ENCODE measurements at places on chromosomes 1 and 21.

- no peak for DNase-seq
Measured at GRCh38 chr1:168085401-168085872, 51.3 kb downstream of the GPR161 start.

GRCh38 chr1:222654849-222655248 is 37.0 kb downstream of the MIA3 start:
- no peak for DNase-seq

DNA sequence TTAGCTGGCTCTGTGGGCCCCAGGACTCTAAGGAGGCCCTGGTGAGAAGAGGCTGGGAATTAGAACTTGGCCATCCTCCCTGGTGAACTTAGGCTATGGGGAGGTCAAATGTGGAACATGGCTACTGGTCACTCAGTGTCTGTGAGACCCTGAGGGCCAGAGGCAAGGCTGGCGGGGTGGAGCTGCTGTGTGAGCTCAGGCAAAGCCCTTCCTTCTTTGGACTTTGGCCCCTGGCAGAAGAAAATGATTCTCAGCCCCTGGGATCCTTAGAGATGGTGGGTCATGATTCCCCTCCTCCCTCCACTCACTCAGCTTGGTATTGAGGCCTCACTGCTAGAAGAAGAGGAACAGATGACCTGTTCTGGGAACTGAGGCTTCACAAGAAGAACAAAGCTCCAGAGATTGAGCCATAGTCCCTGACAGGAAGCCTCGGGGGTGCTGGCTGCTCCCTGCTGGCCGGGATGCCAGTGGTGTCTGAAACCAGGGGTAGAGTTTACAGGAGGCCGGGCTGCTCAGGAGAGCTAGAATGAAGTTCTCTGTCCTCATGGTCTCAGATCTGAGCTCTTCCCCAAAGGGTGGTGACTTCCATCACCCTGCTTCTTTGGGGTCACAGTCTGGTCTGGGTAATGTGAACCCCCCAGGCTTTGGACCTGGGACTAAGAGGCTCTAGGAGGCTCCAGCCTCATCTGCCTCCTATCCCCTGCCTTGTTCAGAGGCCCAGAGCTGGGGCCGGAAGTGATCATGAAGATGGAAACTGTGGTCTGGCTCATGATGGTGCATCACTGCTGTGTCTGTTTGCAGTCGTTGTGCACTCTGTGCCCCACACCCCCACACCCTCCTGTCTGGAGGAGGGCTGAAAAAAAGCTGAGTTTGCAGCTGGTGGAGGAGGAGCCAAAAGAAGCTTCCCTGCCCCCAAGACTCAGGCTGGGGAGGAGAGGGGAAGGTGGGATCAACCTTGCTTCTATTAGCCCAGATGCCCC is 905 bp downstream of the BTBD19 start:
- DNase-seq, result no peak

- no peak for DNase-seq
Measured at GRCh38 chr1:117635805-117636204, 30.0 kb downstream of the TENT5C start.

DNA sequence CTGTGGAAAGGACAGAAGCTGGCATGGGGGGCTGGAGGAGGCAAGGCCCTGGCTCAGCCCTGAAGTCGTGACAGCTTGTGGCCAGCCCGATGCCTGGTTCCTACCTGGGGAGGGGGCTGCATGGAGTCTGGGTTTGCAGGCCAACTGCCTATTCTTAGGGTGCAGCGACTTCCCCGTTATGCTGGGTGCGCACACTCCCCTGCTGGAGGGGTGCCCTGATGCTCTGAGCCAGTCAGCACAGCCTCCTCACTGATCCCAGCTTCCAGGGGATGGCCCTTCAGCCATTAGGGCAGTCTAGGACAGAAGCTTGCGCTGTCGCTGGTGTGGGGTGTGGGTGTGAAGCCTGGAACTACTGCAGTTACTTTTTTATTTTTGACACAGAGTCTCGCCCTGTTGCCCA is 30.0 kb upstream of the SLC19A1 start:
- no peak for DNase-seq

DNA sequence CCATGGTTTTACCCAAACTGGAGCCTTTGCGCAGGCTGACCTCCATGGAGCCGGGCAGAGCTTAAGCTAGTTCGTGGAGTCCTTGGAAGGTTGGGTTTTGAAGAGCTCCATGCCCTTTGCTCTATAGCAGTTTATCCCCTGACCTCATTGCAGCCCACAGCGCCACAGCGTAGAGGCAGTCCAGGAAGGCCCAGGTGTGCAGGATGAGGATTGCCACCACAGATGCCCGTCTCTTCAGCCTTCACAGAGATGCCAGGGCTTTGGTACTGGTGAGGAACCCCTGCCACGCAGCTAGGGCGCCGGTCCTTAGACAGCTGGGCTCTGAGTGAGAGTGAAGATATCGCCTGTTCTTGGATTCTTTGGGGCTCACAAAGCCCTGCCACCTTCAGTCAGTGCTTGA is 138.6 kb downstream of the PEX14 start:
- no peak for DNase-seq

DNA sequence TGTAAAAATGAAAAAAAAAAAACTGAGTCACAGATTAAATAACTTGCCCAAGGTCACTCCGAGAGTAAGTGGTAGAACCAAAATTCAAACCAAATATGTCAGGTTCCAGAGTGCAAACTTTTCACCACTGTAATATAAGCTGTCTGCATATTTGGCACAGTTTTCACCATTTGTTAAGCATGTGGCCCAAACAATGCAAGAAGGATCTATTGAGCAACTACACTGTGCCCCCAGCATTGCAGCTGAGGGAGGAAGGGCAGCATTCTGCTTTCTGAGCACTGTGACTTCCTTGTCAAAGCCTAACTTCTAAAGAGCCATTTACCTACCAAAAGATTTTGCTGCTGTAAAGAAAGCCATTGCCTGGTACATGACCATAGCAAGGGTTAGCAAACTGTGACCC is 133.4 kb downstream of the SYT2 start:
- DNase-seq, result peak; percentile 70

GRCh38 chr1:248316796-248317195 is 7.6 kb downstream of the OR2M7 start:
- DNase-seq, result no peak

DNA sequence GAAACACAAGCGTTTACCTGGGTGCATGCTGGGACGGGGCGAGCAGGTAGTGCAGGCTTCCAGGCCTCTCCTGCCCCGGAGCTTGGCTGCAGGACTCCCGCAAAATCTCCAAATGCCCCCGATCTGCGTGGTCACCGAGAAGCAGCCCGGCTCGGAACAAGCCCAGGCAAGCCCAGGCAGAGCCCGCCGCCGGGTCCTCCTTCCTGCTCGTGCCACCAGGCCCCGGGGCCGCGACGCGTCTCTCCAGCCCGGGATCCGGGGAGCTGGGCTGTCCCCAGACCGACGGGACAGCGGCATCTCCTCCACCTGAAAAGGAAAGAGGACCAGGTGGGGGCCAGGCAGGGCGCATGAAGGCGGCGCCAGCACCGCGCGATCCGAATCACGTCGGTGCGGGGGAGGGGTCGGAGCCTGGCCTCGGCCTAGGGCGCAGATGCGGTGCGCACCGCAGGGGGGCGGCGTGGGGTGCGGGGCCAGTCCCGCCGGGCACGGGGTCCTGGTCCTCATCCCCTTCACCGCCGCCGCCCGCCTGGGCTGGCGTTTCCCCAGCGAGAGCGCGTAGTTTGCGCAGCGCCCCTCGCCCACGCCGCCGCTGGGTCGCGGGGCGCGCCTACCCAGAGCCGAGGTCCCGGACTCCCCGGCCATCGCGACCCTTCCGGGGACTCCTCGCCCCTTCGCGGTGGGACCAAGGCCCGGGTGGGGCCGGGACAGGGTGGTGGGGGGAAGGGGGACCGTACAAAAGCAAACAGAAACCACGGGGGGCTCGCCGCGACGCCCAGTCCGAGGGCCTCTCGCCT is 52.4 kb upstream of the H6PD start:
- no peak for DNase-seq

DNA sequence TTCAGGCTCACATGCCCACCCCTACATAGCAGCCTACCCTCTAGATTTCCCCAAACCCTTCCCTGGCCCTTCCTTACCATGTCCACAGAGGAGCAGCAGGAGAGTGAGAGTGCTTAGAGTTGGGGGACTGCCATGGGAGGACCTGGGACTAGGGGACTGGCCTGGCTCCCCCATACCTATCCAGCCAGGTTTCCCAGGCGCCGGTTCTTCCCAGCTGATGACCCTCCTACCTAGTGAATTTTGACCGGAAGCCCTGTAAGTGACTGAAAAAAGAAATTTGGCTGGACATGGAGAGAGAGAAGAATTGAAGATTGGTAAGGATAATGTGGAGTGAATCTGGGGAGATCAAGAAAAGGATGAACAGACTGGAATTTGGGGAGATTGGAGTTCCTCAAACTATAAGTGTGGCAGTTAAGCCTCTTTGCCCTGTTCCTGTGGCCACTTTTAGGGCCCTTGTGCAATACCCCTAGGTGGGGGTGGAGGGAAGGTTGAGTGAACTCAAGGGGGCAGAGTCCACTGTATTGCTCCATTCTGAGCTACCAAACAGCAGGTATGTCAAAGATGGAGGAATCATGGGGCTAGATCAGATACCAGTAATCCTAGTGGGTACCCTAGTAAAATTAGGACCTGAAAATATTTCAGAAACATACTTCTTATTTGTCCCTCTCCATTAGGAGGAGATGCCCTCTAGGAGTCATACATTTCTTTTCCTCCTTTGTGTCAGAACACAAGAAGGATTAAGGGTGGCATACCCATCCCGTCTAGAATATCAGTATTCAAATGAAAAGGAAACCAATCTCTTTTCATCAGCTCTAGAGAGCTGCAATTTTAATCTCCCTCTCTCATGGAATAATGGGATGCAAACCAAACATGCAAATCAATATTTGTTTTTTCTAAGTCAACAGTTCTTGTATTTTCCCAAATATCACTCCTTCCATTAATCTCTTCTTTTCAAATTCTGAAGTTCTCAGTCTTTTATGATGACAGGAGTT is 1.2 kb downstream of the HJV start:
- no peak for DNase-seq

- no peak for DNase-seq
Measured at GRCh38 chr1:20167126-20167525, 18.8 kb upstream of the UBXN10 start.

GRCh38 chr1:193807208-193807607 is 620.8 kb upstream of the B3GALT2 start:
- DNase-seq, result no peak
